Activated CD4-positive, alpha-beta T cell treated with anti-CD3 and anti-CD28 coated beads for 48 hours (primary cell): ENCODE measurements at places on chromosomes 13 and 19.

GRCh38 chr19:7238051-7238450, 56.2 kb downstream of the INSR start:
- no peak for DNase-seq

- DNase-seq = peak; percentile 37
These were observed 1227.4 kb upstream of the PCDH20 start for GRCh38 chr13:62643007-62643483.

DNA sequence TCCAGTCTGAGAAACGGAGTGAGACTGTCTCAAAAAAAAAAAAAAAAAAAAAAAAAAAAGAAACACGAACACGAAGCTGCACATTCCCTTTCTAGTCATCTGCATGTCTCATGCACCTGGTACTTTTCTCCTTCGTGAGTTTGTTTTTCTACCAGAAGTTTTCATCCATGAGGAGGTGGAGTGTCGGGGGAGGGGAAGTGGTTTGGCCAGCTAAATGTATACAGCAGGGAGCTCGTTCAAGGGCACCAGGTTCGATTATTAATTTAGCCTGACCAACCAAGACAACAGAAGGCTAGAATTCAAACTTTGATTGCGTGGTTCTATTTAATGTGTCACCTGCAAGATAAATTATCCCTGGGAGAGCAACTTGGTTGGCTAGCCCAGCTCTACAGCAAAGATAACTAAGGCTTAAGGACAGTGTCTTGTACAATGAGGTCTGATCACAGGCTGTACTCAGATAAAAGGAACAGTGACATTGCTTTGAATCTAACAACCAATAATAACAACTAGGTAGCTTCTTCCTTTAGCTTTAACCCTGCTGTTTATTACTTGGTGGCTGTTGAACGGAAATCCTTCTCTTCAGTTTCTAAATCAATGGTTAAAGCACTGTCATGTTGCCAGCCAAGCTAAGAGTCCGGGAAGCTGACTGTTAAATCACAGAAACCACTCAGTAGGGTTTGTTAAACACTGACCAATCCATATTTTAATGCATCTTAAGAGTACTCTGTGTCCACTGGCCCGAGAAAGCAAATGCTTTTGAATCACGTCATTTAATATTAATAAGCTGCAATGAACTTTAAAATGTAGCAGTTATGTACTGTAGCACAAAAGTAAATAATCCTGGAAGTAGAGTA, 98.4 kb upstream of the STARD13 start:
- no peak for DNase-seq

- no peak for DNase-seq
These were observed 467.3 kb downstream of the DACH1 start for GRCh38 chr13:71399631-71400215.

- DNase-seq = no peak
These were observed 757 bp downstream of the CCDC124 start for GRCh38 chr19:17933414-17934129.

GRCh38 chr19:6210091-6210490, 69.7 kb downstream of the MLLT1 start:
- no peak for DNase-seq

DNA sequence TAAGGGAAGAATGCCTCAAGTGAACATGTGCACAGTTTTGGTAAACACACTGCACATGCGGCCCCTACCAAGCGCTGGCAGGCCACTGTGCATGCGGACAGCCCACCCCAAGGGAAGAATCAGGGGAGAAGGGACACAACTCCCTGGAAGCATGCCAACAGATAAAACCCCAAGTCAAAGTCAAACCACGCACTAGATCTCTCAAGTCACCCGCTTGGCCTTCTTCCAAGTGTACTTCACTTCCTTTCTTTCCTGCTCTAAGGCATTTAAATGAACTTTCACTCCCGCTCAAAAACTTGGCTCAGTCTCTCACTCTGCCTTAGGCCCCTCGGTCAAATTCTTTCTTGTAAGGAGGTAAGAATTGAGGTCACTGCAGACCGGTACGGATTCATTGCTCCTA, 4.6 kb upstream of the RFXAP start:
- no peak for DNase-seq

DNA sequence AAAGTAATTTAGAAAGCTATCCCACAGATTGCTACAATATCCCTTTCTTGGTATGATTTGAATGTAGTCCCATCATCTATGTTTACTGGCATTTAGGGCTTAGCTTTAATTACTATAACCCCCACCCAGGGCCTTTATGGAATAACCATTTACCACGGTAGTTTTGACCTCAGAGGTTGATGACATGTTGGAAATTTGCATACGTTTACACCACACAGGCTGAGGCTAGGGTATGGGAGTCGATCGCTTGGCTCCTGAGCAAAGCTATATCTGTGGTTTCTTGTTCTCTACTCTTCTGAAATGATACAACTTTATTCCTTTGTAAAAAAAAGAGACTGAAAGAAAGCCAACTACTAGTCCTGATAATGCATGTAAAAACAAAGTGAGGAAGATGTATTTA, 28.2 kb upstream of the RFC3 start:
- DNase-seq = no peak

DNA sequence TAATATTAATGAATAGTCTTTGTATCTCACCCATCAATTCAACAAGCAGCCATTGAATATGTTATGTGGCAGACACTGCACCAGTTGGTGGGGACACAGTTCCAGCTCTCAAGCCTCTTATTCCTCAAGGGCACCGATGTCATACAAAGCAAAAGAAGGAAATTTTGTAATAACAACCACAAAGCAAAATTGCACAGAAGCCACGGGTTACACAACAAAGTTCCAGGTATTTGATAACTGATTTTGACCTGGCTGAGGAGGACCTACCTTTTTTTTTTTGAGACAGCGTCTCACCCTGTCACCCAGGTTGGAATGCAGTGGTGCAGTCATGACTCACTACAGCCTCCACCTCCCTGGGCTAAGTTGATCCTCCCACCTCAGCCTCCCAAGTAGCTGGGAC, 266.7 kb downstream of the FOXO1 start:
- no peak for DNase-seq

DNA sequence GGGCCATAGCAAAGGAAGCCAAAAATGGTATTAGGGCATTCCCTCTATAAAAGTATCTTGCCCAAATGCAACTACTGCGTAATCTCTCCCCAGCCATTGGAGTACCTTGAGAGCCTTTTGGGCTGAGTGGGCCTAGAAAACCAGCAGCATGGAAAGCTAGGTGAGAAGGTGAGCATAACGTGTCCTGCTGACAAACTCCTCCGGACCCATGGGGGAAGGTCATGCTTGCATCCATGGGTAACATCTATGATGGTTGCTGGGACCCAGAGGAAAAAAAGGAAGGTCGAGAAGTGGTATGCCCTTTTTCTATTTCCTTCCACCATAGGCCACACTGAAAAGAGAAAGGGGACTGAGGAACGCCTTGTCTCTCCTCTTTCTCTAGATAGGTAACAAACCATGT, 57.4 kb downstream of the ZNF728 start:
- peak; percentile 6 for DNase-seq

- no peak for DNase-seq
These were observed 6.4 kb downstream of the KMT5C start for GRCh38 chr19:55345818-55346724.

- peak; percentile 83 for DNase-seq
These were observed 647 bp upstream of the KLF12 start for GRCh38 chr13:74134777-74135325.
